ENCODE measurements at places on chromosomes 11 and 22.

DNA sequence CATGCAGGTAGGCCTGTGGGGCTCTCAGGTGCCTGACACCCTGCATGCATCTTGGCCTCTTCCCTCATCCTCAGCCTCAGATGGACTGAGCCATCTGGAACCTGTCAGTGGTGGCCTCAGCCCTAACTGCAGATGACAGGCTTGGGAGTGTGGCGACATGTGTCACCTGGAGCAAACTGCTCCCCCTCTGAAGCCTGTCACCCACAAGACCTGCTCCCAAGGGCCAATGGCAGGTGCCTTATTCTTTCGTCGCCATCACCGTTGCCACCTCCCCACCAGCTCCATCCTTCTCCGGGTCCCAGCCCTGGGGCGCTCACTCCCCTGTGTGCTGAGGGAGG is 3.6 kb upstream of the SEPTIN5 start:
- DNase-seq = no peak

DNA sequence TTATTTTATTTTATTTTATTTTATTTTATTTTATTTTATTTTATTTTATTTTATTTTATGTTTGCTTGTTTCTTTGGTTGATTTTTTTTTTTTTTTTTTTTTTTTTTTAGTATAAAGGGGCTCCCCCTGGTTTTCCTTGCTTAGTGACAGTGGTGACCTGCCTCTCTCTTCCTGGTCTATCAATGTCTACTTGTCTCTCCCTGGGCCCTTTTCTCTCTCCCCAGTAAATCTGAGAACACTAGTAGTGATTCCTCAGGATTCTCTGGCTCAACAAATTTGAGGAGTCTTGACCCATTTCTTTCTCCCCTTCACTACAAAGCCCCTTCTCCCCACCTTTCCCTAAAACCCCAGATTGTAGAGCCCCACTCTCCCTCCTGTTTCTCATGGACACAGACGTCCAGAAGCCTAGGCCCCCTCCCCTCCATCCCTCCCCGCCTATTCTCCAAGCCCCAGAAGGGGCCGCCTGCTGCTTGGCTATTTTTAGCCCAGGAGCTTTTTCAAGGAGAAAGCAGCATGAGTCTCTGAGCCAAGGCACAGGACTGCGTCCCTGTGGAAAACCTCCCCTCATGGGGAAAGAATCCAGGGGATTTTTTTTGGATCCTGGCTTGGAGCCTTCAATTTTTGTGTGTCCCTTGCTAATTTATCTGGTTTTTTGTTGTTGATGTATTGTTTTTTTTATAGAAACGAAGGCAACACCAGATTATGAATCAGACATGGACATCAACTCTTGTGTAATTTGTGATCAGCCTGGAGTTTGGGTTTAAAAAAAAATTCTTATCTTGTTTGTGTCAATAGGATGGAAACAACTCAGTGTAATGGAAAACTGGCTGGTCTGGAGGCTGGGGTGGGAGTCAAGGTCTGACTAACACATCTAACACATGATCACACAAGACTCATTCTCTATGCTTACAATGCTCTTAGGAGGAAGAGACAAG is 17.5 kb upstream of the ACCSL start:
- no peak for DNase-seq

DNA sequence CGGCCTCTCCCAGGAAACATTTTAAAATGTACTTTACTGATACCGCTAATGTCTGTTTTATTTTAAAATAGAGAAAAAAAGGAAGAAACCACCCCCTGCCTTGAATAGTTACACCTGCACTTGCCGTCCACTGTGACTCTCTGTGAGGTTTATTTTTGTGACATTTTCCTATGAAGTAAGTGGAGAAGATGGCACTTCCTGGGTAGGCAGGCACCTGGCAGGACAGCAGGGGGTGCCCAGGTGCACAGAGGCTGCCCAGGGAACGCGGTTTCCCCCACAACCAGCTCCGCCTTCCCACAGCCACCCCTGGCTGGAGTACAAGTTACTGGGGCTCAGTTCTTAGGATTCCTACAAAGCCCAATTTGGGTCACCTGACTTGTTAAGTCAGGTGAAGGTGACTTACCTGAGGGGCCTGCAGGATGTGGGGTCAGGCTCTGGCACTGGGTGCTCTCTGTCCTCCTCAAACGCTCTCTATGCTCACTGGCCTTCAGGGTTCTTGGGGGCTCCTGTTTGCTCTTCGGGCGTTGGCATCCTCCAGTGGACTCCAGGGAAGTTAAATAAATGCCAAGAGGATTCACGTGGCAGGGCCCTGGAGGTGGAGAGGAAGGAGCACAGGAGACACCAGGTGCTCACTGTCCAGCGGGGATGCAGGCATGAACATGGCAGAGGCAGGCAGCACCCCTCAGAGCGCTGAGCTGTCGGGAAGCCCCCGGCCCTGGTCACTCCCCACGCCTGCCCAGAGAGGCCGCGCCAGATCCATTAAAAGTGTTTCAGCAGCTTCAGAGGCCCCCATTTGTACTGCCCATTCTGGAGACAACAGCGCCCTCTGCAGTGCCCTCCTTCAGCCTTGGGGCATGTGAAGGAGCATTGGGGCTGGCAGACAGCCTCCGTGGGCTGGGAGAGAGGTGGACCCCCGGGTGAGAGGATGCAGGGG is 1021.2 kb downstream of the TBC1D22A start:
- DNase-seq = no peak

DNA sequence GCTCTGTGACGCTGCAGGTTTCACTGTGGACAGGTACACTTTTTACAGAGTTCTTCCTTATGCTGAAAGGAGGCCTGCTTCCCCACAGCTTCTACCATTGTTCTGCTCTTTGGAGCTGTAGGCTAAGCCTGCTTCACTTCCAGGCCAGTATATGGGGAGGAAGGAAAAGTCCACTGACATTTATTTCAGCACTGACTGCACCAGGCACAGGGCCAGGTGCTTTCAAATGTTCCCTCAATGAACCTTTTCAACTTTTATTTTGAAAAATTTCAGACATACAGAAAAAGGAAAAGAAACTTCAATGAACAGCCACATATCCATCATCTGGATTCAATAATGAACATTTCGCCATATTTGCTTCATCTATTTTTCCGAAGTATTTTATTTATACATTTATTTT is 22.0 kb downstream of the POU2F3 start:
- DNase-seq = no peak

DNA sequence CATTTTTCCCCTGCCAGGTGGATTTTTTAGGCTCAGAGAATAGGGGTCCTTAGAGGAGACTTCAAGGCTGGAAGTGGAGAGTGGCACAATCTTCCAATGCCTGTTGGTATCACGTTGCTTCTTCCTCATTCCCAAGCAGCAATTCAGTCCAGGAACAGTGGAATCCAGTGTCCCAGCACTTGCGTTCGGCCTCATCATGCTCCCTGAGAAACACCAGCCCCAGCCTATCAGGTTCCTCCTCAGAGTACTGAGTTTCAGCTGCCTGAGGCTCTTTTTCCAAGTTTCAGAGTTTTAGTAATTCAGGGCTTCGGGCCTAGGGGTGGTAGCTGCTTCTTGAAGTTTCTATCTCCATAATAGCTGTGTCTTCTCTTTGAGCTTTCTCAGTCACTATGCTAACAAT is 31.9 kb upstream of the NRGN start:
- DNase-seq = no peak

DNA sequence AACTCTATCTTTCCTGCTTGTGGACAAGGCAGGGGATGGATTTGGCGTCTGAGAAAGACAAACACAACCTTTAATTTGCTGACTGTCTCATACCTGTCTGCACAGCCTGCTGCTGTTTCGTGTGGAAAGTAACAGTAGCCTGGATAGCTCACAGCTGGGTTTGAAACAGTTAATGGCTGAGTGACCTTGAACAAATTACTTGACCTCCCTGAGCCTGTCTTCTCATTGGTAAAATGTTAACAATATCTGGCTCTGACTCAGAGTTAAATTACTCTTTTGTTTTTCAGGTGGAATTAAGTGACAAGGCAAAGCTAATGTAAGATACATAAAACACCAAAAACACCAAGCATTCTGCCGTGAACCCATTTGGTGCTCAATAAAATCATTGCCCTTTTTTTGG is 41.1 kb upstream of the ADA2 start:
- no peak for DNase-seq

- DNase-seq = no peak
These were observed 768 bp downstream of the LDHA start for GRCh38 chr11:18394928-18395734.

DNA sequence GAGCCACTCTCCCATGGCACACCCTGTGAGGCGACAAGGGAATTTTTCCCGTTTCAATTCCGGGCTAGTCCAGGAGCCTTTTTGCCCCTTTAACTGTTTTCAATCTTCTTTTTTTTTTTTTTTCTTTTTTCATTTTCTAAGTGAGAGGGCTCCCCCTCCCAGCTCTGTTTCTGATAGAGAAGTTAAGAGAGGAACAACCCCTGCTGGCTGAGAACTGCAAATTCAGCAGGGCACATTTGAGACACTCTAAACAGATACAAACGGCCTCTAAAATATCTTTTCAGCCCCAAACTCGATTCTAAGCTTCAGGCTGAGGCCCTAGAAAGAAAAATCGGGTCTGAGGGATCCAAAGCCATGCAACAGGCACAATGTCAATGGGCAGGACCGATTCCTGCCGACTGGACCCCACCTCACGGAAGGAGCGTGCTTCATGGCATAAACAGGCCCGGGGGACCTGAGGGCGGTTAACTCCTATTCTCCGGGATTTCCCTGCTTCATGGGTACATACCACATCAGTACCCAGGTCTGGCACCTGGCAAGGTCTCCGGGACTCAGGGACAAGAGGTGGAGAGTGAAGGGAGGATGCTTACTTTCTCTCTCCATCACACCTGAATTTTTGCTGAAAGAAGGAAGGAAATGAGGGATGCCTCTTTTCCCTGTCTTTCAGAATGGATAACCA is 627.5 kb downstream of the BUD13 start:
- DNase-seq = no peak
